ENCODE measurements at places on chromosomes 16 and 17.

- no peak for DNase-seq
These were observed 55.7 kb downstream of the LYRM1 start for GRCh38 chr16:20956319-20956718.

GRCh38 chr16:9845661-9846361 lies 336.4 kb downstream of the GRIN2A start:
- DNase-seq = no peak

DNA sequence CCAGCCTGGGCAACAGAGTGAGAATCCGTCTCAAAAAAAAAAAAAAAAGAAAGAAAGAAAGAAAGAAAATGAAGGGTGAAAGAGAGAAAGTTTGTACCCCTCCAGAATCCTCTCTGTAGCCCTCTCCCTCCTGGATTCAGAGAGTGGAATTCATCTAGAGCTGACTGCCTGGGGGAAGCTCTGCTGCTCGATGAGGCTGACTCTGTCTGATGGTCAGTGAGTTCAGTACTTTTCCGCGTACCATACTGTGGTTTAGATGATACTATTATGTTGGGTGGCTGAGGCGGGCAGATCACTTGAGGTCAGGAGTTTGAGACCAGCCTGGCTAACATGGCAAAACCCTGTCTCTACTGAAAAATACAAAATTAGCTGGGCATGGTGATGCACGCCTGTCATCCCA lies 14.8 kb downstream of the TMEM94 start:
- DNase-seq = no peak

- DNase-seq = no peak
These were observed 49.7 kb upstream of the ENDOV start for GRCh38 chr17:80365001-80365965.

DNA sequence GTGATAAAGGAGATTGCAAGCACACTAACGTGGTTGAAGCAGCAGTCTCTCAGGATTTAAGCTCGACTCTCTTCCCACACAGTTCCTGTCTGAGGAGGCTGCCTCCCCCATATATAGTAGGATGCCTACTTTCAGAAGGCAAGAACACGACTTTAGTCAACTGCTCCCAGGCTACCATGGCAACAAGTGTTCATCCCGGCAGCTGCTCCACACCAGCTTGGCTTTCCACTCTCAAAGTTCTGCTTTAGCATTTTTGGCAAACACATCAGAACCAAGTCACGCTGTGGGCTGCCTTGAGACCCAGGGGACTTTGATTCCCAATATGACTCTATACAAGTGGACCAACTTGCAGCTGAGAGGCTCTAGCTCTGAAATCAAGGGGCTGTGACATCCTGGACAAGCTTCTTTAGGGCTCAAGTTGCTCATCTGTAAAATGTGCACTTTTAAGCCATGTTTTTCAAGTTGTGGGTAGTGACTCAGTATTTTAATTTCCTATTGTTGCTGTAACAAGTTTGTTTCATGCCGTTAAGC lies 16.5 kb downstream of the ZP2 start:
- DNase-seq = no peak

DNA sequence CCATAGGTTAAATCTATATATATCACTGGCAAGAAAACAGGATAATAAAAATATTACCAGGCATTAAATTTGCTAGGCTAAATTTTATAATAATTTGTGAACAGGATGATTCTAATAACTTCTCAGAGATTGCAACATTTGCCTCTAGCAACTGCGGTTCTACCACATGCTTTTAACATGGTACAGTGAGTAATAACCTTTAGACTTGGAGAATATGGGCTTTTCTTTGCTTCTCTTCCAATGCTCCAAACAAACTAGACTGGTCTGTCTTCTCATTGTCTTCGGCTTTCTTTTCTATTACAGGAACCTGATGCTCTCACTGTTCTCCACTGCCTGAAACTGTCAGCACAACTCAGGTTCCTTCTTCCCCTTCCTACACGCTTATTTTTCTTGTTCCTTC lies 80.6 kb downstream of the CA4 start:
- no peak for DNase-seq

DNA sequence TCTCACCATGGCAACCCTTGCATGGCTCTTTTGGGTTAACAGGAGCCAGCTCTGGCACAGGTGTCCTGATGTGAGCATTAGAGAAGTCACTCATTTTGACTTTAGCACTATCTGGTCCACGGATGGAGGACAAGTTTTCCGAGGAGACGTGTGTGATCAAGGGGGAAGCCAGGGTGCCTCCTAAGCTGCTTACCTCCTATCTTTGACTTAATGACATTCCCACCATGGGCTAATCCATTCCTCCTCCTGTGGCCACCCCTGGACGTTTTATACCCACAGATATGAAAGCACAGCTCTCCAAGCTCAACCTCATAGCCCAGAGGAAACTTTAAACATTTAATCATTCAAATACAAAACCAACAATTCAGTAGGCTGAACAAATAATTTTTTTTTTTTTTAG lies 18.8 kb downstream of the MPP2 start:
- DNase-seq = no peak

DNA sequence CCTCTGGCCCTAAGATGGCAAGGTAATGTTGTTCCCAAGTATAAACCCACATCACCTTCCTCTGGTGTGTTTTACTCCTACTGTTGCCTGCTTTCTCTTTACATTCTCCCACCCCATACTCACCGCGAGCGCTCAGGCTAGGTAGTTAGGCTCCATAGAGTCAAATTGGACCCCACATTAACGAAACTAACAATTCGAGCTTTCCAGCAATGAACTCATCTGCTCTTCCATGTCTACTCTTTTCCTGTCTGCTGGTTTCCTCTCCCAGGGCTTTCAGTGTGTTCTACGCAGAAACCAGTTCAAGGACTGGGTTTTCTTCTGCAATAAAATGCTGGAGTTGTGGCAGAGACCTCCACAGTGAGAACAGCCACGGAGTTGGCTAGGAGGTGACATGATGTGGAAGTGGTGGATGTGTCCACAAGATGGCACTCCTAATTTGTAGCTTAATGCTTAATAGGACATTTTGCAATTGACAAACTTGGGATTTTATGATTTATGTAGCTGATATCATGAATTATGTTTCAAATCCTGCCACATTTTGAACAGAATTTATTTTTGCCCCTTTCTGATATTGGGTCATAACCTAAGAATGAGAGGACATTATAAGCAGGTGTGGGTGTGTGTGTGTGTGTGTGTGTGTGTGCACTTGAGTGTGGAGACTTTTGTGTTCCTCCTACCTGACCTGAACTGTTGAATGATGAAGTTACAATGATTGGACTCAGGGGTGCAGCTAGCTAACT lies 2.2 kb upstream of the UQCRC2 start:
- no peak for DNase-seq

GRCh38 chr17:41687828-41688640 lies 651 bp upstream of the EIF1 start:
- DNase-seq = peak; percentile 58

GRCh38 chr17:34259146-34259545 lies 4.1 kb downstream of the CCL2 start:
- DNase-seq = no peak

DNA sequence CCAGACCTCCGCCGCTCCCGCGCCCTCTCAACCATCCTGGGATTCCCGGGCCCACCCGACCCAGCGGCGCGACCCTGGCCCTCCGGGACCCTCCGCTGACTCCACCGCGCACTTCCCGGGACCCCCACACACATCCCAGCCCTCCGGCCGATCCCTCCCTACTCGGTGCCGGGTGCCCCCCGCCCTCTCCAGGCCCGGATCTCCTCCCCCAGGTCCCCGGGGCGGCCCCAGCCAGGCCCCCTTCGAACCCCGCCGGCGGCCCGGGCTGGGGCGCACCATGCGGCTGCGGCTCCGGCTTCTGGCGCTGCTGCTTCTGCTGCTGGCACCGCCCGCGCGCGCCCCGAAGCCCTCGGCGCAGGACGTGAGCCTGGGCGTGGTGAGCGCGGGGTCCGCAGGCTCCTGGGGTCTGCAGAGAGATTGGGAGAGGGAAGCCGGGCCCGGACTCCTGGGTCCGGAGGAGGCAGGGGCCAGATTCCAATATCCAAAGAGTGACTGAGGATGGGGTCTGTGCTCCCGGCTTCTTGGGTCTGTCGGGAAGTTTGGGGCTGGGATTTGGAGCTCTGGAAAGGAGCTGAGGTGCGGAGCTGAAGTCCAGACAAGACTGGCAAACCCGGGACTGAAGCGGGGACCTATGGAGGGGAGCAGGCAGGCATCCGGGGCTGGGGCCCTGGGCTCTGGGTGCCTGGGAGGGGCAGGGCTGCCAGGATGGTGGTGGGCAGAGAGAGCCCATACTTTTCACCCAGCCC lies 453 bp downstream of the MMP25 start:
- DNase-seq = no peak

DNA sequence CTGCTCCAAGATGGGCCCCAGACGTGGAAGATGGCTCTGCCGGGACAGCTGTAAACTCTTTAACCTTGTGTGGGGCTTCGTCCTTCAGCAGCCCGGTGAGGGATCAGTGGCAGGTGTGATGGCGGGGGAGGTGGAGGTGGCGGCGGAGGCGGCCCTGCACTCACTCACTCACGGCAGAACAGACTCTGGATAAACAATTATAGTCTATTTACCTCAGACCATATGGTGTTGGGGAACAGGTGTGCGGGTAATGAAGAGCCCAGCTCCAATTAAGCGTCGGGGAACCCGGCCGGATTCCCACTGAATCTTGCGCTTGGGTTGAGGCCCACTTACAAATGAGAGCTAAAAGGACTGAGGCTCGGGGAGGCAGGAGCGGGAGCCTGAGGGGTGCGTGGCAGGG lies 104.3 kb upstream of the SDK2 start:
- no peak for DNase-seq

DNA sequence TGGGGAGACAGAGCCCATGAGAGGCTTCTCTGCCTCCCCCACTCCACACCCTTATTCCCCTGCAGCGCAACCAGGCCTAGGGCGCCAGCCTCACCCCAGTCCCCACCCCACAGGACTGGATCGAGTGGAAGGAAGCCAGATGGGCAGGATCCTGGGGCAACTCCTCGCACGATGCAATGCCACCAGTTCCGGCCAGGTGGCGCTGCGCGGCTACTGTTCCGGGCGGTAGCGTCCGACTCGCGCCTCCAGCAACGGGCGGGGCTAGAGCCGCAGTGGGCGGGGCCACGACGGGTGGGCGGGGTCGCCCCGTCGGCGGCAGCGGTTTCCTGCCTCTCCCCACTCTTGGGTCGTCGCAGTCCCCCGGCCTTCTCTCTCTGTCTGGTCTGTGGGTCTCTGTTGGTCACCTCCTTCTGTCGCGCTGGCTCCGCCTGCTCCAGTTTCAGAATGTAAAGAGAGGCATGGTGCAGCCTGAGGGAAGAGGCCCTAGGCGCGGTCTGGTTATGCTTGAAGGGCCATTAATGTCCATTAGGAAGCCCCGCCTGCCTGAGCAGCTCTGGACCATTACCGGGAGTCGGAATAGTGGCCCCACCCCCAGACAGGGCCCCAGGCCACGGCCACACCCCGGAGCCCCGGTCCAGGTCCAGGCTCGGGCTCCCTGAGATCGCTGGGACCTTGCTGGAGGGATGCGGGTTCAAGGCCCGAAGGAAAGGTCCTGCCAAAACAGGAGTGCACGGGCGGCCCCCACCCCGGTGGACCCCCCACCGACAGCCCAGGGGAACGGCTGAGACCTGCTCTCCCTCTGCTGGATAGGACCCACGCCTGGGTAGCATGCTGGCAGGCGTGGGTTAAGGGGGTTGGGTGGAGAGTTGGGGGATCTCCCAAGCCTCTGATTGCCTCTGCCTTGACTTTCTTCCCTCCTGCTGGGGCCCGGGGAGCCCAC lies 3.3 kb upstream of the NHERF2 start:
- peak; percentile 88 for DNase-seq

- DNase-seq = no peak
These were observed 531.2 kb downstream of the KIF2B start for GRCh38 chr17:54353789-54354525.

GRCh38 chr17:77594416-77595209 lies 363.9 kb upstream of the TNRC6C start:
- DNase-seq = no peak

- no peak for DNase-seq
These were observed 6.0 kb upstream of the TPPP3 start for GRCh38 chr16:67399218-67399733.

- no peak for DNase-seq
These were observed 13.4 kb upstream of the TAOK1 start for GRCh38 chr17:29376667-29377270.

- DNase-seq = no peak
These were observed 59.2 kb downstream of the SRL start for GRCh38 chr16:4182581-4183236.

DNA sequence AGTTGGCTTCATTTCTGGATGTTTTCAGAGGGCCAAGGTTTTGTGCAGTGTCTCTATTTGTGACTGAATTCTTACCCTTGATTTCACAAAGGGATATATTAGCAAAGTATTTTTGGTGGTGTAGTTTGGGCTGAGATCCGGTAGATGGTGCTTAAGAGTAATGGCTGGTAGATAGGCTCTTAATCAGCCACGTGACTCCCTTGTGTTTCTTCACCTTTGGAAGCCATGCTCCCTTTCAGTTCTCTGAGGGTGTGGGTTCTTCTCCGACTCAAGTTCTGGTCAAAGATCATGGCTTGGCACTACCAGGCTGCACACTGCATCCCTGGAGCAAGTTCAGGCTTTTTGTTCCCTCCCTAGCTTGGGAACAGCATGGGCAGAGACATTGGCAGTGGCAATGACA lies 887.3 kb downstream of the CDH8 start:
- no peak for DNase-seq

All from stimulated activated CD8-positive, alpha-beta memory T cell treated with anti-CD3 and anti-CD28 coated beads, Interleukin-7, amount 100 ng/mL, for 4 hours (primary cell).